ENCODE measurements at places on chromosomes 12 and 14. TPM values are rescaled to one million over a fixed set of nuclear protein-coding genes. Genes with fewer than 3 reads are reported as not detected.

Gene GPR84
- total RNA-seq: 0.07 TPM

Gene DAO
- total RNA-seq: not detected

Gene CISTR
- not detected for total RNA-seq

Gene RPGRIP1
- total RNA-seq: not detected

Gene TBX5
- 2.0 TPM for total RNA-seq

Gene MYF6
- not detected for total RNA-seq

Gene GLIPR1
- total RNA-seq: 193 TPM

Gene HCFC2
- 22.8 TPM for total RNA-seq

Gene LRFN5
- total RNA-seq: 11.3 TPM

Gene PSEN1
- total RNA-seq: 46.6 TPM

Gene TPPP2
- total RNA-seq: not detected

Gene FIGNL2
- under 0.01 TPM for total RNA-seq

Gene CACNA1C
- 10.0 TPM for total RNA-seq

Gene GPRC5D
- 0.13 TPM for total RNA-seq

Gene FBXO21
- total RNA-seq: 118 TPM

Gene HCAR1
- 0.17 TPM for total RNA-seq

Gene EXOC3L4
- total RNA-seq: 0.39 TPM

Gene RFX4
- total RNA-seq: not detected

Gene SSTR1
- total RNA-seq: 6.2 TPM

Gene TMBIM4
- total RNA-seq: 51.7 TPM

Gene DYRK2
- total RNA-seq: 57.7 TPM

Gene LUM
- total RNA-seq: 115 TPM

Gene TAC3
- total RNA-seq: not detected

Gene TMEM52B
- total RNA-seq: not detected

Gene RBP5
- not detected for total RNA-seq

Gene ASCL1
- not detected for total RNA-seq

Gene WNT1
- not detected for total RNA-seq

Gene ARHGEF25
- total RNA-seq: 31.5 TPM

Gene TTC6
- not detected for total RNA-seq

Gene PTGER2
- 8.2 TPM for total RNA-seq

Gene KRT6C
- total RNA-seq: not detected

Gene JAG2
- total RNA-seq: 4.0 TPM

Gene SVOP
- not detected for total RNA-seq

Gene GPR162
- total RNA-seq: 6.6 TPM

Gene BEST3
- not detected for total RNA-seq

Gene KRT8
- 9.3 TPM for total RNA-seq

Gene NELL2
- total RNA-seq: not detected

Gene CEBPE
- total RNA-seq: not detected

Gene CLEC12A
- not detected for total RNA-seq

Gene MANSC4
- not detected for total RNA-seq

Gene ARF6
- 62.5 TPM for total RNA-seq

Gene ACVR1B
- total RNA-seq: 18.4 TPM

Gene TDRD9
- 8.5 TPM for total RNA-seq

Gene CLEC9A
- not detected for total RNA-seq

Gene AQP6
- total RNA-seq: 0.20 TPM

Gene PLEKHG7
- total RNA-seq: not detected

Gene TEP1
- total RNA-seq: 35.2 TPM

Gene NTS
- total RNA-seq: 0.39 TPM

Gene FGF6
- total RNA-seq: not detected

Gene LMO3
- 0.39 TPM for total RNA-seq

Gene SLC7A7
- total RNA-seq: 3.4 TPM

Gene CLEC14A
- 0.33 TPM for total RNA-seq

Gene XRCC3
- 7.2 TPM for total RNA-seq

Data from smooth muscle cell of the pulmonary artery (primary cell).